ENCODE measurements at places on chromosomes 16 and 17. TPM values are rescaled to one million over a fixed set of nuclear protein-coding genes. Genes with fewer than 3 reads are reported as not detected.

GRCh38 chr17:78072961-78073360 lies 55.6 kb downstream of the TMC6 start:
- no peaks in the 10 kb centered on the region for H3K4me1 ChIP-seq
- no peak for DNase-seq
- H3K4me3 ChIP-seq: no peak overlapping the region
- no peaks in the 10 kb centered on the region for H3K27me3 ChIP-seq
- H3K27ac ChIP-seq: no peak overlapping the region

- no peak for DNase-seq
- no peaks in the 10 kb centered on the region for H3K27me3 ChIP-seq
- H3K27ac ChIP-seq: no peak overlapping the region
- no peak overlapping the region for H3K4me3 ChIP-seq
These were observed 241.7 kb downstream of the SEC14L1 start for GRCh38 chr17:77382356-77382911.

OR1A1 gene
- total RNA-seq: not detected

DNA sequence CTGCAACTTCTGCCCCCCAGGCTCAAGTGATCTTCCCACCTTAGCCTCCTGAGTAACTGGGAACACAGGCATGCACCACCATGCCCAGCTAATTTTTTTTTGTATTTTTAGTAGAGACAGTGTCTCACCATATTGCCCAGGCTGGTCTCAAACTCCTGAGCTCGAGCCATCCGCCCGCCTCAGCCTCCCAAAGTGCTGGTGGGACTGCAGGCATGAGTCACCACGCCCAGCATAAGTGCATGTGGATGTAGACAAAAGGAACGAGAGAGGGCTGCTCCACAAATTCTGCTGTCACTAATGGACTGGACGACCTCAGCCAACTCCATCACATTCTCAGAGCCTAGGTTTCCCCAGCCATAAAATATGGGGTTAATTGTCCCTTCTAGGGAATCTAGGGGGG lies 7.7 kb upstream of the SP2 start:
- H3K36me3 ChIP-seq: no peaks in the 10 kb centered on the region
- no peak for DNase-seq
- H3K4me3 ChIP-seq: no peak overlapping the region
- no peaks in the 10 kb centered on the region for H3K27me3 ChIP-seq
- peaks cover 11% of the 10 kb centered on the region for H3K4me1 ChIP-seq

DNA sequence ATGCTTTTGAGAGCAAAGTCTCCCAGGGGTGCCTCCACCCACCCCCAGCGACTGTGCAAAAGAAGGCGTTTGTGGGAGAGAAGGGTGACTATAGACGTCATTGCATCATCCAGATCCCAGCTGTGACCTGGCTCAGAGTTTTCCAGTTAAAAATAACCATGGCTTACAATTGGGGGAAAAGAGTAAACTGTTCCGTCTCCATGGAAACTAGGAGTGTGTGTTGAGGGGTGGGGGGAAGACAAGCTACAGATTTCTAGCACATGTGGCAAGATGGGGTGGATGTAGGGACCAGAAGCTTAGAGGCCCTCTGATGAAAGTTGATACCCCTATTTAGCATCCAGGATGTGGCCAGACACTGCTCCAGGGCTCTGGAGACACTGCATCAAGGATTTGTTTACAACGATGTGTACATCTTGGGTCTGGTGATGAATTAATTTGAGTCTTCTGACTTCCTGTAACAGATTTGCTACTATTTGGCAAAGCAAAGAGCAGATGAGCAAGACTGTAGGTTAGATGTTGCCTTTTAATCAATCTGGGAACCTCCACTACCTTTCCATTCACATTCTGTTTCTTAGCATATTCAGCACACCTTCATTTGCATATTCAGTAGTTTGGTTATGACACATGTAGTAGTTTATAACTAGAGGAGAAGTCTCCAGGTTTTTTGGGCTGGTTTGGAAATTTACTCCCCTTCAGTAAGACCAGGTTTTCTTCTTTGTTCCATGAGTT lies 6.2 kb upstream of the DUSP14 start:
- no peak overlapping the region for H3K4me3 ChIP-seq
- no peak overlapping the region for H3K27ac ChIP-seq
- peaks cover 11% of the 10 kb centered on the region for H3K36me3 ChIP-seq
- no peaks in the 10 kb centered on the region for H3K27me3 ChIP-seq
- DNase-seq: no peak

DNA sequence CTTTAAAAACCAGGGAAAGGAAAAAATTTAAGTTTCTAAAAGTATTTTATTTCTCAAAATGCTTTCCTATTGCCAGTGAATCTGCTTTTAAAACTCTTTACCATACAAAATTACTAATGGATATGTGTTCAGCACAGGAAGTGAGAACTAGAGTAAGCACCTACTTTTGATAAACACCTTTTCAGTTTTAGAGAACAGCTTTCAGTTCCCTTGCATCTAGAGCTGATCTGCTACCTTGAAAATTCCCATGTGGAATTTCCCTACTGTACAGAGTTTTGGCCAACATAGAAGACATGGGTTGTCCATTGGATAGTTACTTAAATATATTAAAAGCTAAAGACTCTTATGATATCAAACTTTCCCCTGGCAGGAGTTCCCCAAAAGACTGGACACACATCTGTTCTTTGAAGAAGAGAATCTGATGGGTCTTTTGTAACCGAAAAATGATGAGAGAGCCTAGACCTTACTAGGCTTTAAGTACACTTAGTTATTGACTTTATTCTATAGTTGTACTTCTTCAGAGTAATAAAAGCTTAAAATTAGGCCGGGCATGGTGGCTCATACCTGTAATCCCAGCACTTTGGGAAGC lies 112.1 kb upstream of the CNTNAP4 start:
- no peaks in the 10 kb centered on the region for H3K4me1 ChIP-seq
- no peak for DNase-seq
- no peak overlapping the region for H3K4me3 ChIP-seq

SLC13A2 gene
- total RNA-seq: not detected

FSCN2 gene
- total RNA-seq: 0.21 TPM

- H3K36me3 ChIP-seq: no peaks in the 10 kb centered on the region
- peaks cover 28% of the 10 kb centered on the region for H3K27me3 ChIP-seq
- no peak overlapping the region for H3K27ac ChIP-seq
- H3K4me1 ChIP-seq: no peaks in the 10 kb centered on the region
These were observed 1.9 kb downstream of the NXPH3 start for GRCh38 chr17:49577650-49577934.

DNA sequence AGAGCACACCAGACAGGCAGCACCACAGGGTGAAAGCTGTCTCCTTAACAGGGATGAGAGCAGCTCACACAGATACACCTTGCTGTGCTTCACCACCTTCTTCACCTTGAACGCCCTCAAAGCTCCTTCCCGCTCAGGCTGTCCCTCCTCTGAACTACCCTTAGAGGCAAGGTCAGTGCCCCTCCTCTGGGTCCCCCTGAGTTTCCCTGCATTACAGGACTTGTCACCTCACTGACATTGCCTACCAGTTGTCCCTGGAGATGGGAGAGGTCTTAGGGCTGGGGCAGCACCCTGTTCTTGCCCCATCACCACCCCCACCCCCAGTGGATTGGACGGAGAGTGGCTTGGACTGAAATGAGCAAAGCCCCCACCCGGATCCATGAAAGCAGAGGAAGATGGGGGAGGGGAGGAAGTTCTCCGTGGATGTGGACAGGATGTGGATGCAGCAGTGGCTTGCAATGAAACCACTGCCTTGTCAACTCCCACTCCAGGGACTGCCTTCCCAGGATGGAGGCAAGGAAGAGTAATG lies 73.2 kb upstream of the CDH5 start:
- H3K36me3 ChIP-seq: no peaks in the 10 kb centered on the region
- H3K4me1 ChIP-seq: no peaks in the 10 kb centered on the region
- H3K4me3 ChIP-seq: no peak overlapping the region
- H3K27ac ChIP-seq: no peak overlapping the region
